ENCODE measurements at places on chromosomes 13 and 19.

GRCh38 chr13:41054212-41054877, 7.0 kb upstream of the WBP4 start:
- no peak for DNase-seq

GRCh38 chr13:31860002-31860401, 120.7 kb downstream of the RXFP2 start:
- no peak for DNase-seq

DNA sequence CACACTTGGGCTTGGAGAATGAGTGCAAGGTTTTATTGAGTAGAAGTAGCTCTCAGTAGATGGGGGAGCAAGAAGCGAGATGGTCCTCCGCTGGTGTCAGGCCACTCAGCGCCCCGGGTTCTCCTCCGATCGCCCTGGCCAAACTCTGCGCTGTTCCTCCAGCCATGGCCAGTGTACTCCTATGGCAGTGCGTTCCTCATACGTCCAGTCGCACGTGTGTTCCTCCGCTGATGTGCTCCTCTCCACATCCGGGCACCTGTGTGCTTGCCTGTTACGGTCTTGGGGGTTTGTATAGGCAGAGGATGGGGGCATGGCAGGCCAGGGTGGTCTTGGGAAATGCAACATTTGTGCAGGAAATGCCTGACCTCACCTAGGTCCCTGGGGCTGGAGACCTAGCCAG, 1899.4 kb downstream of the PCDH9 start:
- DNase-seq, result no peak

DNA sequence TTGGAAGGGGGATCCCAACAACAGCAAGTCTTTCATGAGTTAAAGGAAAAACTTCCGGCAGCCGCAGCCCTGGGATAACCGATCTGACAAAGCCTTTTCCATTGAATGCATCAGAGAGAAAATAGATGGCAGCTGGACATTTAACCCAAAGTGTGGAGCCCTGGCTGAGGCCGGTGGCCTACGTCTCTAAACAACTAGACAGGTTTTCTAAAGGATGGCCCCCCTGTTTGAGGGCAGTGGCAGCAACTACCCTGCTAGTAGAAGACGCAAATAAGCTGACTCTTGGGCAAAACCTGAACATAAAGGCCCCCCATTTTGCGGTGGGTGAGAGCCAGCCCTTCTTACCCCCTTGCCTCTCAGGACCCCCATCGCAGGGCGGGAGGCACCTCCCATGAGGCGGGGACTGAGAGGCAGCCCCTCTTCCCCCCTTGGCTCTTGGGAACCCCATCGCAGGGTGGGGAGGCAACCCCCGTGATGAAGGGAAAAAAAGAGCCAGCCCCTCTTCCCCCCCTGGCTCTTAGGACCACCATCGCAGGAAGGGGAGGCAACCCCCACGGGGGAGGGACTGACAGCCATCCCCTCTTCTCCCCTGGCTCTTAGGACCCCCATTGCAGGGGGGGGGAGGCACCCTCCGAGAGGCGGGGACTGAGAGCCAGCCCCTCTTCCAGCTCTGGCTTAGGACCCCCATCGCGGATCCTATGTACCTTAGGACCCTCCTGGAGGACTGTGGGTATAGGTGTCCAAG, 2422.9 kb upstream of the PCDH20 start:
- DNase-seq, result no peak

DNA sequence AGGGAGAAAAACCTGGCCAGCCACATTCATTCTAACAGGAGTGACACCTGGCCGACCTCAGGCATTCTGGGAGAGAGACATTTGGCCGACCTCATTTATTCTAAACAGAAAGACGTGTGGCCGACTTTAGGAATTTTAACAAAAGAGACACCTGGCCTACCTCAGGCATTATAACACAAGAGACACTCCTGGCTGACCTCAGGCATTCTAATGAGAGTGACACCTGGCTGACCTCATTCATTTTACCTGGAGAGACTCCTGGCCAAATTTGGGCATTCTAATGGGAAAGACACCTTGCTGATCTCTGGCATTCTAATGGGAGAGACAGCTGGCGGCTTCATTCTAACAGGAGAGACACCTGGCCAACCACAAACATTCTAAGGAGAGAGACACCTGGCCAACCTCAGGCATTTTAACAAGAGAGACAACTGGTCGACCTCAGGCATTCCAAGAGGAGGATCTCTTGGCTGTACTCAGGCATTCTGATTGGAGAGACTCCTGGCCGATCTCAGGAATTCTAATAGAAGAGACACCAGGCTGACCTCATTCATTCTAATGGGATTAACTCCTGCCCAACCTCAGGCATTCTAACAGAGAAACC, 1353.9 kb downstream of the UQCRFS1 start:
- no peak for DNase-seq

GRCh38 chr19:6318772-6319171, 14.6 kb downstream of the ACER1 start:
- no peak for DNase-seq

DNA sequence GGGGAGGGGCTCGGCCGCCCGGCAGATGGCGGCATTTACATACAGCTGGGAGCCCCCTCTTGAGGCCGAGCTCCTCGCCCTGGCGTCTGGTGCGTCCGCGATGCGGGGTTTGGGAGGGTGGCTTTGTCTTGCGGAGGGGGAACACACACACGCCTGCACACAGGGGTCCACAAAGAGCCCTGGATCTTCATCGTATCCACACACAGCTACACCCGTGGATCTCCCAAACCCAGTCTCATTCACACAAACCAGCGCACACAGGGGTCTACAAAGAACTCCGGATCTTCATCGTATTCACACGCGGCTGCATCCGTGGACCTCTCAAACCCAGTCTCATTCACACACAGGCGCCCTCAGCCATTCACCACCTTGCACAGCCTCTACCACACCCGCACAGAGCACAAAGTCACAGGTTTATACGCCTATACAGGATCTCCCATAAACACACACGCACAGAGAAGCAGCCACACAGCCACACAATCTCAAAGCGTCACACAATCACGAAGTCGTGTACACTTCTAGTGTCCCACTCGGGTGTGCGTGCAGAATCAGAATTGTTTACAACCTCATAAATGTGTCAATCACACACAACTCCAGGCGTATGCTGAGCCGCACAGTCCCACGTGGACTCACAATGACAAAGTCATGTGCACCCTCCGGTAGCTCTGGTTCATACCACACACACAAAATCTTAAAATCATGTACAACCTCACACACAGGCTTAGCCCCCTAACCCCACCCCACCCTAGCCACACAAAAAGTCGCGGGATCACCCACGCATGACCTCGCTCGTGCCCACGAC, 550 bp upstream of the DLL3 start:
- peak; percentile 64 for DNase-seq

DNA sequence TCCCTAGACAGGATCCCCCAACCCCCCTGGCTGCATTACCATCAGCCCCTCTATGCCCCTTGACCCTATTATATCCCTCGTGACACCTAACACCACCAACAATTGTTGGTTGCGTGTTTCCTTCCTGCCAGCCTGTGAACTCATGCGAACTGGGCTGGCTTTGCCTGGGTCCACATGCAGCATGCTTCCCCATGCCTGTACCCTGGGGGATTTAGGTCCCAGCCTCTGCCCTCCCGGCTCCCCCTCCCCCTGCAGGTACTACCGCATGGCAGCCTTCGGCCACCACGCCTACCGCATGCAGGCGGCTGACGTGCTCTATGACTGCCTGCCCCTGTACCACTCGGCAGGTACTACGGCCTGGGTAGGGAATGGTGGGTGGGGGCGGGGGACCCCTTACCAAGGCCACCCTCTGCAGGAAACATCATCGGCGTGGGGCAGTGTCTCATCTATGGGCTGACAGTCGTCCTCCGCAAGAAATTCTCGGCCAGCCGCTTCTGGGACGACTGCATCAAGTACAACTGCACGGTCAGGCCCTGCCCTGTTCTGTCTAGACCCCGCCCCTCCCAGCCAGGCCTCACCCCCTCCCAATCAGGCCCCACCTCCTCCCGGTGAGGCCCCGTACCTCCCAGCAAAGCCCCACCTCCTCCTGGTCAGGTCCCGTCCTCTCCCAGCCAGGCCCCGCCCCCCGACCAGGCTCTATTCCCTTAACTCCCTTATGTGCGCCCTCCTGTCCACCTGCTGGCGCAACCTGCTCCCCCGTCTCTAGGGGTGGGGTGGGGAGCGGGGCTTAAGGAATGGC, 18.5 kb downstream of the SLC27A1 start:
- peak; percentile 92 for DNase-seq

DNA sequence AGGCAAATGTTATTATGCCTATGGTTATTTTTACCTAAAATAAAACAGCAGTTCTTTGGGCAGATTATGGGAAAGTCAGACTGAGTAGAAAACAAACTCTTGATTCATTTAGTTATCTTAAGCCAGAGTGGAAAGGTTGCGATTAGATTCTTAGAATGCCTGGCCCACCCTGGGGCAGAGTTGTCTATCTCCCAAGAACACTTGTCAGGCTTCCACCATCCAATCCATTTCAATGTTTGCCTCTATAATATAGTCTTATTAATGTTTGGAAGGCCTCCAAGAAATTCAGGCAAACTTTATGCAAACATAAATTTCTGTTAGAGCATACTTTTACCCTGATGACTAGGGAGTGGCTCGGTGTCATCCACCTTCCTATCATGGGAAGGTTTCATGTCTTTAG, 207.0 kb downstream of the SLITRK6 start:
- DNase-seq, result no peak

- DNase-seq, result no peak
Measured at GRCh38 chr19:41364524-41365391, 809 bp upstream of the B9D2 start.

- no peak for DNase-seq
Measured at GRCh38 chr19:16702123-16702522, 17.5 kb upstream of the NWD1 start.

DNA sequence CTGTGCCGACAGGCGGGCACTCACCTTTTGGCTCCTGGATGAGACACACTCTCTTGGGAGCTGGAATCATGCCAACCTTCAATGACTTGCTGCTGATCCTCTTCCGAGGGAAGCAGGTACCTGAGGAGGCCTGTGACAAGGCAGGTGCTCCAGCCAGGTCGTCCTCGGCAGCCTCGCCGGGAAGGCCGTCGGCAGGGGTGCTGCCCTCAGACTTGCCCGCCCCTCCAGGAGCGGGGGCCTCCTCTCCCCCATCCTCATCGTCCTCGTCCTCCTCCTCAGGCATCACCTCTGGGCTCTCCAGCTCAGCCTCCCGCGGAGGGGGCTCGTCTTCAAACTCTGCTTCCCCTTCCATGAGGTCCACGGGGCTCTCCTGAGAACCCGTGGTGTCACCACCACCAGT, 29.2 kb downstream of the SUGP2 start:
- DNase-seq, result no peak

- no peak for DNase-seq
Measured at GRCh38 chr13:40402931-40403431, 263.5 kb downstream of the FOXO1 start.

DNA sequence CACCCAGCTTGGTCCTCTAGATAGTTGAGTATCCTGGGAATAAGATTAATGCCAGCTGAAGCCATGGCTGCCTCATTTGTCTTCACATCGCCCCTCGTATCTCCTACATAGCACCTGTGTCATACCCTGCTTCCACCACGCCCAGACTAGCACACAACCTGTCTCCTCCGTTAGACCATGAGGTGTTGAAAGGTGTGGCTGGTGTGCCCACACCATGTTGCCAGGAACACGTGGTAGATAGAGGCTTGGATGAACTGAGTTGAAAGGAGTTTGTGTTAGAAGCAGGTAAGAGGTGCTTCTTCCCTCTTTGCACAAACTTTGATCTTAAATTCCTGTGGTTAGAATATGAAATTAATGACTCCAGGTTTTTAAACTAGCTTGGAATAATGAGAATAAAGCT, 40.1 kb downstream of the RGCC start:
- DNase-seq, result no peak

- no peak for DNase-seq
Measured at GRCh38 chr19:55495646-55496349, 7.6 kb downstream of the SSC5D start.

DNA sequence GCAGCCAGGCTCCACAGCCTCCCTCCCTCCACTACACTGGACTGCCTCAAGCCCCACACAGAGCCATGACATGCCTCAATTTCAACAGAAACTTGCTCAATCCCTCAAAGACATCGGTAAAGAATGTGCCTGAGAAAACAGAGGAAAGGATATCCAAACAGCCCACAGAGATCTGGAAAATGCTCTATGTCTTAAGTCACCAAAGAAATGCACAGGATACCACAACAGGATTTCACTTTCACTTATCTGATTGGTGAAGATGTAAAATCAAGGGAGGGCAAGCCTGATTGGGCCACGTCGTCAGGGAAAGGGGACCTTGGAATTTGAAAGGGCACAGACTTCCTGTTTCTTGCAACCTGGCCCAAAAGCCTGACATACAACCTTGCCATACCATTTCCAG, 14.2 kb downstream of the CACNA1A start:
- no peak for DNase-seq

GRCh38 chr13:42477596-42478190, 96.3 kb upstream of the TNFSF11 start:
- DNase-seq, result no peak

GRCh38 chr13:40558656-40559055, 107.8 kb downstream of the FOXO1 start:
- no peak for DNase-seq

DNA sequence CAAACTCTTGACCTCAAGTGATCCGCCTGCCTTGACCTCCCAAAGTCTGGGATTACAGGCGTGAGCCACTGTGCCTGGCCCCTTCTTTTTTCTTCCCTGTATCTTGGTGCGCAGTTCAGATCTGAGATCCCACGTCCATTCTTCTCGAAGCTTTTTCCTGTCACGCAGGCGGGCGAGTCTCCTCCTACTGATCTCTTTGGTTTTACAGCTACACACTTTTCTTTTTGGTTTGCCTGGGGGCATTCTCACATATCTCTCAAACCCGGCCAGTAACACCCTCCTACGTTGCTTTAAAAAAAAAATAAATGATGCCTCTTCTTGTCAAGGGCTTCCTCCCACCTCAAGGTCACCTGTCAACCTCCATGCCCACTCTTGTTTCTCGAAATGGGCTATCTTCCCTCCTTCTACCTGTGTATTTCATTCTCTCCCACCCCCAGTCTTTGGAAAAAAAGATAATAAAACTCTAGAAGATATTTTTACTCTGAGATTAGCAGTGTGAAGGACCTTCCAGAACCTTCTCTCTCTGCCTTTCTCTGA, 12.1 kb downstream of the TMPRSS9 start:
- DNase-seq, result no peak

DNA sequence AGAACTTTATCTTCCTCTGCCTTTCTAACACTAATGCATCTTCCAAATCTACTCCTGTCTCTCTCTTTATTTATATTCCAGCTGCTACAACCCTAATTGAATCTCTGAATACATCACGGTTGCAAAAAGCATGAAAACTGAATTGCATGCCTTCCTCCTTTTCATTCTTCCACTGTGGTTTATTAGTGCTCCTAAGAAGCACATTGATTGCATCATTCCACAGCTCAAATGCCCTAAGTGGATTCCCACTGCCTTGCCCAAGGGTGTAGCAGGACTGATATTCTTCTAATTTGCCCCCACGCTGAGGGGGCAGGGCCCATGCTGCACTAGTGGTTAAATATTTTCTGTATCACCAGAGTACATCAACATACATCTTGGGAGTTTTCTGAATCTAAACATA, 640.8 kb downstream of the EFNB2 start:
- no peak for DNase-seq

All from activated CD8-positive, alpha-beta memory T cell treated with anti-CD3 and anti-CD28 coated beads, Interleukin-2, amount 50 U/mL, for 48 hours (primary cell).